ENCODE measurements at places on chromosomes 6 and 20. TPM values are rescaled to one million over a fixed set of nuclear protein-coding genes. Genes with fewer than 3 reads are reported as not detected.

MRPS18B gene
- 44.4 TPM for total RNA-seq

VGLL2 gene
- not detected for total RNA-seq

SLC22A3 gene
- total RNA-seq = not detected

WFDC6 gene
- not detected for total RNA-seq

TOX2 gene
- 1.5 TPM for total RNA-seq

MAS1 gene
- not detected for total RNA-seq

MTHFD1L gene
- total RNA-seq = 34.9 TPM

Data from activated CD4-positive, alpha-beta T cell treated with anti-CD3 and anti-CD28 coated beads, Interleukin-2, amount 10 ng/mL, durations not matched to agents 7 days and 5 days (primary cell).